ENCODE measurements at places on chromosomes 5 and 9.

DNA sequence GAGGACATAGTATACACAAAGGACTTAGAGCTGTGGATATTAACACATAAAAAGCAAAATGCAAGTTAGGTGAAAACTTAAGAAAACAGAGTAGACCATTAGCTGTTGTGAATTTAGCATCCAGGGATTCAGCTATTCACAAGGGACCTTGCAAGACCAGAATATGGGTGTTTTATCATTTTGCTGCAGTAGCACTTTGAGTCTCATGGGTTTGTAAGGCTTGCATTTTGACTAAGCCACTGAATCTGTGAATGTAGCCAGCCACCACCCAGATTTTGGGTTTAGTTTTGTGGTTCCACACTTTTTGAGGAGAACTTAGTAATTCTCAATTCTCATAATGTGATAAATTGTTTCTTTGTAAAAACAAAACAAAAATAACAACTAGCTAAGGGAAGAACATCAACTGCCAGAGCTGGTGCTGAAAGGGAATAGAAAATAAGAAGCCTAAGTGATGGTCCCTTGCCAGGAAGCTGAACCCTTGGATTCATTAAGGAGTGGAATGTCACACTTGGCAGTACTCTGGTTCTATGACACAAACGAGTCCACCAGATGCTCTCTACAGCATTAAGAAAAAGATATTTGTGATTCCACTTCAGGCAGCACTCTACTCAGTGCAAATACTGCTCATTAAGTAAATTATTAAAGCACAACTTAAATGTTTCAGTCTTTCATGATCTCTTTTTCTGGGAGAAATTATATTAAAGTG, 557.4 kb upstream of the ZNF462 start:
- no peak for DNase-seq

- DNase-seq: no peak
These were observed 40.4 kb downstream of the BASP1 start for GRCh38 chr5:17257705-17258273.

DNA sequence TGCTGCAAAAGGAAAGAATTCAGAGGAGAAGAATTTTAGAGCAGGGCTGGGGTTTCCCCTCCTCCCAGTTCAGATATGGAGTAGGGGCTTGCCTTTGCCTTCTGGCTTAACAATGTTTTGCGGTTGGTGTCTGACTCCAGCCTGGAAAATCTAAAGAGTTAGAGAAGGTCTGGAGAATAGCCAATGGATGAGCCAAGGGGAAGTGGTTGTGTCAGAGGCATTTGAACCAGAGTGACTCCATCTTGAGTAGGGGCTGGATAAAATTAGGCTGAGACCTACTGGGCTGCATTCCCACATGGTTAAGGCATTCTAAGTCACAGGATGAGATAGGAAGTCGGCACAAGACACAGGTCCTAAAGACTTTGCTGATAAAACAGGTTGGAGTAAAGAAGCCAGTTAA, 133.7 kb downstream of the DIRAS2 start:
- DNase-seq: no peak

- DNase-seq: no peak
These were observed 239.9 kb downstream of the ATPSCKMT start for GRCh38 chr5:10009802-10010201.

DNA sequence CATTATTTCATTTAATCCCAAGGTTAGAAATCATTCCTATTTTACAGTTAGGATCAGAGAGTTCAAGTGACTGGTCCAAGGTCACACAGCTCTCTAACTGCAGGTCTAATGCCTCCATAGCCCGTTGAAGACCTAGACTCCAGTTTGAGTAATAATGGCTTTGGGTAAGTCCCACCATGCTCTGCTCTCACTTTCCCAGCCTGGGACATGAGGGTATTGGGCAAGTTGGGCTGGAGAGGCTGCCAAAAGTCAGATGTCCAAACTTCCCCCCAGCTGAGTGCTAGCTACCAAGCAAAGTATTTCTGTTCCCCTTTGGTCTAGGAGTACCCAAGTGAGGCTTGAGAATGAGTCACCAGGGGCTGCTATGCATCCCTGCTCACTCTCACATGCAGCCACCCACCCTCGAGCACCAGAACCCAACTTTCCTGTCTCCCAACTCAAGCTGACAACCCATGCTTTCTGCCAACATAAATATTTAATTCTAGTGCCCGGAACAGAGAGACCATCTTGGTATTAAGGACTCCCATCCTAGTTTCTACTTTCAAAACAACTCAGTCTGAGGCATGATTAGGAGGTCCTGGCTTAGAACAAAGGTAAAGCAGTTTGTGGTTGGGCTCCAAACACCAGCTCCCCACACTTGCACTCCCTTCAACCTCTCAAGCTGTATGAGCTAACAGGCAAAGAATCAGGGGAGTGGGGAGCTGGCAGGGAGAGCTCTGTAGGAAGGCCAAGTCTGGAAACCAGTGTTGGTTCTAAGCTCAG, 236.5 kb upstream of the TRIM32 start:
- peak; percentile 87 for DNase-seq

DNA sequence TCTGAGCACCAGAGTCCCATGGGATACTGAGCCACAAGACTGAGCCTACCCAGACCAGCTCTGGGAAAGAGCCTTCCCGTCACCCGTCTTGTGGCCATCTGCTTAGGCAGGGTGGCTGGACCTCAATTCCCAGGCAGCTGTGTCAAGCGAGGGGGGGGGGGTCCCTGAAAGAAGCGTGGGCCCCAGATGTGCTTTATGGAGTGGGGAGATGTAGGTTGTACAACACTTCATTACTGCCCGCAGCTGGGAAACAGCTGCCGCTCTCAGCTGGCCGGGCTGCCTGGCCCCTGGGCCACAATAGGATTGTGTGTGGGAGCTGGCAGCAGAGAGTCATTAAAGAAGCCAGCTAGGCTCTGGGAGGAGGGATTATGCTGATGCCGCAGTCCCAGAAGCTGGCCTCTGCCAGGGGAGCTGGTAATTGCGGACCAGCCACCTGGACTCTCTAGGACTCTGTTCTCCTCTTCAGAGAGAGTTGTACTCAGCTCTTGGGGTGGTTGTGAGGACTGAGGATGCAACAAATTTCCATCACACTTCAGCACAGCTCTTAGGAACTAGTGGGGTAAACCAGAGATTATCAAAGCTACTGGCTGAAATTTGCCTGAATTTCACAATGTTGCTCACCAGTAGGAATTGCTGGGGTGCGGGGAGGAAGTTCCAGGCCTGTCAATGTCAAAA, 145.4 kb downstream of the GADD45G start:
- no peak for DNase-seq

DNA sequence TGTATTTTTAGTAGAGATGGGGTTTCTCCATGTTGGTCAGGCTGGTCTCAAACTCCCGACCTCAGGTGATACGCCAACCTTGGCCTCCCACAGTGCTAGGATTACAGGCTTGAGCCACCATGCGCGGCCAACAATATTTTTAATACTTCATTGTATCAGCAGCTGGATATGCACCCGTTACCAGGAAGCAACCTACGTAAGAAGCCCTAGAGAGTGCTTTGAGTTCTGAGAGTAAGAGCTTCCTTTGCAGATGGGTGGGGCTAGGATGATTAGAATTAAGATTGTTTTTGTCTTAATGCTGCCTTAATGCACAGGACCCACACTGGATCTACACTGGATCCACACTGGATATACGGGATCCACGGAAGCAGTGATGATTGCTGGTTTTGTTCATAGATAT, 123.9 kb upstream of the ABCA1 start:
- no peak for DNase-seq

DNA sequence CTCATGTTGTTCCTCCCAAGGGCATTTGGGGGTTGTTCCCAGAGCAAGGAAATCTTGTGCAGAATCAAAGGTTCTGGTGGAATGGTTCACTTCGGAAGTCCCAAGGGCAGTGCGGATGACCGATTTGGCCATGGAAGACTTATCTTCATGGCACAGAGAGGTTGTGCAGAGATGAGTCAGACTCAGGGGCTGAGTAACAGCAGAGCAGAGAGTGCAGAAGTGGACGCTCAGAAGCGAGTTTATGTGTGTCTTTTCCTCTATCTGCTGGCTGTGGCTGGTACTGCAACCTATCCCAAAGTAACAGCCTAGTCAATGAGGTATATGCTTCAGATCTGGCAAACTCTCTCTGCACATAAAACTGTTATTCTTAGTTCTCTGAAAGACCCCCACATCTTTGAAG, 118.1 kb downstream of the DPYSL3 start:
- peak; percentile 79 for DNase-seq

DNA sequence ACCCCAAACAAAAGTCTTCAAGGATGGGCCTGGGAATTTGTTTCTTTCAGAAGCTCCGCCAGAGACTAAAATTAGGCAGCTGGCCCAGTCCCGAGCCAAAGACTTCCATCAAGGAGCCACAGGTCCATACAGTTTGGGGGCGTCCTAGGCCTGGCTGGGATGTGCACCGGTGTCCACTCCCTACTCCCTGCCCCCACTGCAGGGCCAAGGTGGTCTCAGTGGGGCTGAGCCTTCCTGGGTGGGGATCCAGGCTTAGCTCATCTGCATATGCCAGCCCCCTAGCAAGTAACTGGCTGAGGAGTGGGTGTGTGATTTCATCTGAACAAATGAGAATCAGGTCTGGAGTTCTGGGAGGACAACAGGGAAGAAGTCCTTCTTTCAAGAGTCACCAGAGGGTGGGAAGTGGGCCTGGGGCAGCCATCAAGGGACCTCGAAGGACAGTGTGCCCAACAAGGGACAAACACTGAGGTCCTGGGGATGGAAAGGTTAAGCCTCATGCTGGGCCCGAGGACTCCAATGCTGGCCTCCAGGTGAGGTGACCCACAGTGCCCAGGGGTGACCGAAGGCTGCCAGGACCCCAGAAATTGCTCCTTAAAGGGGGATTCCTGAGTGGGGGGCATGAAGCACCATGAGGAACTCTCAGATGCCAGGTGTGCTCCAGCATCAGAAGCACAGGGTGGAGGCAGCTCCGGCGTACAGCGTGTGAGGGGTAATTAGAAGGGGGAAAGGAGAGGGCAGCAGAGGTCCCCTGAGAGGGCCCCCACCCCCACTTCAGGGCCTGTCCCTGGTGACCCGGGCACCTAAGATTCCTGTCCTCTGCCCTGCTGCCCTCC, 91.3 kb downstream of the ZNF354C start:
- DNase-seq: no peak

GRCh38 chr5:74167206-74167929, 473.2 kb downstream of the ENC1 start:
- peak; percentile 83 for DNase-seq

DNA sequence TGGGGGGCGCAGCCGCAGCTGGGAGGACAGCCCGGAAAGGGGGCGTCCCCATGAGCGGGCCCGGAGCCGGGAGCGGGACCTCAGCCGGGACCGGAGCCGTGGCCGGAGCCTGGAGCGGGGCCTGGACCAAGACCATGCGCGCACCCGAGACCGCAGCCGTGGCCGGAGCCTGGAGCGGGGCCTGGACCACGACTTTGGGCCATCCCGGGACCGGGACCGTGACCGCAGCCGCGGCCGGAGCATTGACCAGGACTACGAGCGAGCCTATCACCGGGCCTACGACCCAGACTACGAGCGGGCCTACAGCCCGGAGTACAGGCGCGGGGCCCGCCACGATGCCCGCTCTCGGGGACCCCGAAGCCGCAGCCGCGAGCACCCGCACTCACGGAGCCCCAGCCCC, 47.0 kb downstream of the TJP2 start:
- no peak for DNase-seq

- DNase-seq: no peak
These were observed 402.8 kb downstream of the CDK5RAP2 start for GRCh38 chr9:120177121-120177520.

DNA sequence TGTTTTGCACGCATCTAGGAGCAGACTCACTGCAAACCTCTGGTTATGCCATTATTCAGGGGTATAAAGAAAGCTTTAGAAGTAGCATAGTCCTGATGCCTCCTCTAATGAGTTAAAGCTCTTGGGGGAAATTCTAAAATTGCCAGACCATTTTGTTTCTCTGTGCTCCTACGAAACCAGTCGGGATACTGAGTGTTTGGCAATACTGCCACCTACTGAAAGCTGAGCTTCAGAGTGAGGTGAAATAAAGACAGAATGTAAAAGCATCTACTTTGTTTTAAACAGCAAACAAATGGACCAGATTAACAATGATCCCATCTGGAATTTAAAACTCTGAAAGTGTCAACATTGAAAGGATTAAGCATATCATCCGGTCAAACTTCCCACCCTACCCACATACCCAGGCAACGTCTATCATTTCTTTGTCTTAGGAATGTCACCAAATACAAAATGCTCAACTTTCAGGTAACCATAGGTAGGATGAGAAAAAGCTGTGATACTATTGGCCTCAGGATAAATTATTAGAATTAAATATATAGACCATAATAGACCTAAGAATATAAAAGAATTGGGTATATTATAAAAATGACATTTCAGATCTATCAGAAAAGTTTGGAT, 77.8 kb upstream of the SHISAL2B start:
- DNase-seq: peak; percentile 71

DNA sequence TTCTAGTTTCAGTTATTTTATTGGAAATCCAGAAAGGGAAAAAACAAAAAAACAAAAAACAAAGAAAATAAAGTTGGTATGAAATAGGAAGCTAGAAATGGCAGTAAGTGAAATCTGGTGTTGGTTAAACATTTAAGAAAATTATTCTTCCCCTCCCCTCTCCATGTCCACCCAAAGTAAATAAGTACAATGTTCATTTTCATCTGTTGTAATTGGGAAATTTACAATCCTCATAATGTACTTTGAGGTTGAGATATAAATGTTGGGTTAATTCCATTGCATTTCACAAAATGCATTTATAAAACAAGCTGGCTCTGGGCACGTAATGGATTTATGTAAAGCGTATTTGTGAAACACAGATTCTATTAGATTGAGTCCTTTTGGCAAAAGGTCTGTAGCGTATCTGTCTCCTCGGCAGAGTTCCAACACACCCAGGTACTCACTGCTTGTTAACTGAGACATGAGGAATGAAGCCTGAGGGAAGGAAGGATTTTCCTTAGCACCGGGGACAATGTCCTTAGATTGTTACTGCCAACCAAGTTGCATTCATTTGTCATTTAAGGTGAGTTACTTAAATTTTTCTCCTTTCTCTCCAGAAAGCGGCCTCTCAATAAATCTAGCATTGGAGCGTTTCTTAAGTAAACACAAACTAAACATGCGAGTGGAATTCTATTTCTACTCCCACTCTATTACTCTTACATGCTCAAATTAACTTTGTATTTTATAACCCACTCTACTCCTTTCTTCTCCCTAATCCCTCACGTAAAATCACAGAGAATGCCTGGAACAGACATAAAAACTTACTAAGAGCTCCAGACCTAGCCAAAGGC, 912.3 kb upstream of the WWC1 start:
- no peak for DNase-seq

DNA sequence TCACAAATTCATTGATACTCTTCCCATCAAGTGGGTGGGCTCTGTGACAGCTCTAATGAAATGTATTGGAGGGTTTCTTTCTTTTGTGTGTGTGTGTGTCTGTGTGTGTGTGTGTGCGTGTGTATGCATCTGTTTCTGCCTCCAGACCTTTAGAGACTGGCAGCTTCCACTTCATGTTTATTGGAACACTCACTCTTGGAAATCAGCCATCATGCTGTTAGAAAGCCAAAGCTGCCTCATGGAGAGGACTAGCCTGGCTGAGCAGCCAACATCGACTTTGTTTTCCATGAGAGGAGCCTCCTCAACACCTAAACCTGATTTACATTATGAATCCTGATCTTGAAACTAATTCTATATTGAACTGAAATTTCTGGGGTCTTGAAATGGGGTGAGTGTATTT, 128.5 kb upstream of the FAM174A start:
- DNase-seq: peak; percentile 36

GRCh38 chr9:117927354-117927753, 223.2 kb downstream of the TLR4 start:
- DNase-seq: no peak
